Right ventricle myocardium inferior (tissue), 1 donor: ENCODE measurements at places on chromosomes 16 and 17.

- DNase-seq, result no peak
These were observed 32.6 kb downstream of the KLHDC4 start for GRCh38 chr16:87733190-87733589.

DNA sequence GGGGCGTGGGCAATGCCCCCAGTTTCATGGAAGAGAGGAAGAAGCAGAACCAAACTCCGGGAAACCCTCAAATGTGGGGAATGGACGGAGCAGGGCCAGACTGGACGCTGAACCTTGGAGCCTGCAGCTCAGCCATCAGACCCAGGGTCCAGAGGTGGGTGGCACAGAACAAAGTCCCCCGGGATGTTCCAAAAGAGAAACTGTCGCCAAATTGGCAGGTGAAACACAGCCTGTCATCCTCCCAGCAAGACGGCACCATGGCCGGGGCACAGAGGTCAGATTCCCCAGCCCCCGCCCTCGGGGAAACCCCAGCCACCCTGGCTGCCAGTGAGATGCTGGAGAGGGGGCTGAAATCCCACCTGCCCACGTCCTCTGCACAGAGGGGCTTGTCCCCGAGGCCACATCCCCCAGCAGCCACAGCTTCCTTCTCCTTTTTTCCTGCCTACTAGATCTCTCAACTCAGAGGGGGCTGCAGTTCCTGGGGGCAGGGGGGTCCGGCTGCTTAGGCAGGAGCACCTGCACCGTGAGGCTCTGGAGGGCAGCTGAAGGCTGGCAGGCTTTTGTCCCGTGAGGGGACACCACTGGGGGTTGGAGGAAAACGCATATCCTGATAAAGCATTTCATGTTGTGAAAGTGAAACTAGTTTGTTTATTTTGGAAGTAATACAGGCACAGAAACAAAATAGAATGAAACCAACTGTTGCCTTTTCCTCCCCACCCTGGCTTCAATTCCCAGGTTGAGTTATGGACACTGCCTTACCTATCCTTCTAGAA lies 1.2 kb upstream of the SECTM1 start:
- no peak for DNase-seq

GRCh38 chr16:67461600-67462278 lies 19.2 kb downstream of the ATP6V0D1 start:
- DNase-seq, result peak; percentile 47

- no peak for DNase-seq
These were observed 12.4 kb downstream of the PITPNM3 start for GRCh38 chr17:6544011-6544370.

- DNase-seq, result no peak
These were observed 13.9 kb downstream of the NUP93 start for GRCh38 chr16:56743840-56744239.

DNA sequence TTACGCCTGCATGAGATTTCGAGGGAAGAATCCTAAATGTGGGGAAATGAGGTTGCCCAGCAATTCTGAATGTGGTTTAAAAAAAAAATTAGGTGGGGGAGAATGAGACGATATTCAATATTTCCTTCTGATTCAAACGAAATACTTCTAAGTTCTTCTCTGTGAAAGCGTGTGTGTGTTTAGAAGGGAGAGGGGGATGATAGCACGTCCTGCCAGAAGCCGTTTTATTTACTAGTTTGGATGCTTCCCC lies 47.8 kb downstream of the TBC1D16 start:
- no peak for DNase-seq

GRCh38 chr16:90083139-90083538 lies 6.0 kb upstream of the PRDM7 start:
- no peak for DNase-seq

DNA sequence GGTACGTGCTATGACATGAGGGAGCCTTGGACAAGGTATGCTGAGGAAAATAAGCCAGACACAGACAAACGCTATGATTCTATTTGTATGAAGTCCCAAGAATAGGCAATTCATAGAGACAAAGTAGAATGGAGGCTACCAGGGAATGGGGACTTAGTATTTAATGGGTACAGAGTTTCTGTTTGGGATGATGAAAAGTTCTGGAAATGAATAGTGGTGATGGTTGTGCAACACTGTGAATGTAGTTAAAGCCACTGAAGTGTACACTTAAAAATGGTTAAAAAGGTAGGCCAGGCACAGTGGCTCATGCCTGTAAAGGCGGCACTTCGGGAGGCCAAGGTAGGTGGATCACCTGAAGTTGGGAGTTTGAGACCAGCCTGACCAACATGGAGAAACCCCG lies 3.3 kb downstream of the PRPSAP1 start:
- DNase-seq, result no peak

- no peak for DNase-seq
These were observed 5.5 kb downstream of the CCL17 start for GRCh38 chr16:57409870-57410587.

- DNase-seq, result no peak
These were observed 3.8 kb downstream of the ARHGDIA start for GRCh38 chr17:81867170-81867990.

GRCh38 chr16:79124016-79124756 lies 476.4 kb downstream of the MAF start:
- DNase-seq, result no peak

DNA sequence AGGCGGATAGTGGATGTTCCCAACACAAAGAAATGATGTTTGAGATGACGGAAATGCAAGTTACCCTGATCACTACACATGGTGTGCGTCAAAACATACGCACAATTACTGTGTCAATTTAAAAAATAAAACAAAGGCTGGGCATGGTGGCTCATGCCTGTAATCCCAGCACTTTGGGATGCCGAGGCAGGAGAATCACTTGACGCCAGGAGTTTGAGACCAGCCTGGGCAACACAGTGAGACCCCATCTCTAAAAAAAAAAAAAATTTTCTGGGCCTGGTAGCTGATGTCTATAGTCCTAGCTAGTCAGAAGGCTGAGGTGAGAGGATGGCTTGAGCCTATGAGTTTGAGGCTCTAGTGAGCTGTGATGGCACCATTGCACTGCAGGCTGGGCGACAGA lies 51.8 kb downstream of the TEKT5 start:
- no peak for DNase-seq

DNA sequence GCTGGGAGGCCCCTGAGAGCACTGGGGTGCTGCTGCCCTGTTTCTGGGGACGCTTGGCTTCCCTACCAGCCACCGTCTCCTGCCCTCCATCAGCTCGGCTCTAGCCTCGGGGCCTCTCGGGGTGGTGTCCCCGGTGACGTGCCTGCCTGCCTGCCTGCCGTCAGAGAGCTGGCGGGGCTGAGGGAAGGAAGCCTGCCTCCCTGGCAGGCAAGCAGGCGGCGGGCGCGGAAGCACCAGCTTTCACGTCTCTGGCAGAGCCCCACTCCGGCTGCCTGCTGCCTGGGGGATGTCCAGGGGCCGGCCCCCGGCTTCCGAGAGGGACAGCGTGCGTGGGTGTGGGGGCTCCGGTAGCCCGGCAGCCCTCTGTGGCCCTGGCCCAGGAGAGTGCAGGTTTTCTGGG lies 9.3 kb downstream of the CENPX start:
- DNase-seq, result no peak

DNA sequence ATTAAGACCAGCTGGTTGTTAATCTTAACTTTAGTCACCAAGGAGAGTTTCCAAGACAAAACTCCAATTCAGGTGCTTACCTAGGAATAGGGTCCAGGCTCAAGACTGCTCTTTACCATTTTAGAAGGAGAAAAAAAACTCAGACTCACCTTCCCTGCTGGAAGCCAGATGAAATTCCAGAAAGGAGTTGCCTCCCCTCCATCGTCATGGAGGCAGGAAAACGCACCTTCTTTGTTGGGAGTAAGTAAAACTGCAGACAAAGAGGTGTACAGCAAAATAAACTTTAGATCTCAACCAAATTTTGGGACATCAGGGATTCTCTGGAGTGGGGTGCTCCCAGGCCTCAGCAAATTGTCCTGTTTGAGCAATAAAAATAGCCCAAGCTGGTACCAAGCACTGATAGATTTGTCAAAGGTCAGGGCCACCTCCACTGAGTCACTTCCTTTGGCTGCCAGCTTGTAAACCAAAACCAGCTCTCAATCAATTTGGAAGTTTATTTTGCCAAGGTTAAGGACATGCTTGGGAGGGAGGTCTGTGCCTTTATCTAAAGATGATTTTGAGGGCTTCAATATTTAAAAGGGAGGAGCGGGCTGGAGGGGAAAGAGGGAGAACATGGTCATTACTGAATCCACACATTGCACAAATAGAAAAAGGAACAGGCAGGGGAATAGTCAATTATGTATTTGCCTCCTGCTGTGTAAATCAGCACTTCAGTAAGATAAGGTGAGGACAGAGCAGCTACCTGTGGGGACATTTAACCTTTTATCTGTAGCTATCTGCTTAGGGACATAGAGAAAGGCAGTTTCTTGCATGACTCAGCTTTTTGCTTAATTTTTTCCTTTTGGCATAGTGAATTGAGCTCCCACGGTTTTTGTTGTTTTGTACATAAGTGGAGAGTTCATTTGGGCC lies 1.5 kb upstream of the ALDH3A2 start:
- DNase-seq, result no peak

- DNase-seq, result no peak
These were observed 141.6 kb downstream of the CDRT15L2 start for GRCh38 chr17:20721171-20721570.

DNA sequence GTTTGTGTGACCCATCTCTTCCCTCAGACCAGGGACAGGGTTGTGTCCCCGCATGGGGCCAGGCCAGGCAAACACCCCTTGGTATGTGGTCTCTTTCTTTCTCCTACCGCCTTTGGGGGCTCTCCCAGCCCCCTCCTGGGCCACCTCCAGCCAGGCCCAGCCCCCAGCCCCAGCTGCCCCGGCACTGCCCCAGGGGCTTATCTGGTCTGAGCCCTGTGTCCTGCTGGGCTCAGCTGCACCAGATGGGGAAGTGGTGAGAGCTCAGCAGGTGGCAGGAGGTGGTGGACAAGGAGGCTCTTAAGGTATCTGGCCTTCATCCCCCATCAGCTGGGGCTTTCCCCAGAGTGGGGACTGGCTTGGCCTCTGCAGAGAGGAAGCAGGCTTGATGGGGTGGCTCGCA lies 8.7 kb downstream of the ADAM11 start:
- DNase-seq, result peak; percentile 13

- DNase-seq, result no peak
These were observed 22.6 kb upstream of the MAPT start for GRCh38 chr17:45871718-45872117.

GRCh38 chr16:64586781-64587180 lies 535.1 kb downstream of the CDH11 start:
- DNase-seq, result no peak
